ENCODE measurements at places on chromosomes 12 and 14.

DNA sequence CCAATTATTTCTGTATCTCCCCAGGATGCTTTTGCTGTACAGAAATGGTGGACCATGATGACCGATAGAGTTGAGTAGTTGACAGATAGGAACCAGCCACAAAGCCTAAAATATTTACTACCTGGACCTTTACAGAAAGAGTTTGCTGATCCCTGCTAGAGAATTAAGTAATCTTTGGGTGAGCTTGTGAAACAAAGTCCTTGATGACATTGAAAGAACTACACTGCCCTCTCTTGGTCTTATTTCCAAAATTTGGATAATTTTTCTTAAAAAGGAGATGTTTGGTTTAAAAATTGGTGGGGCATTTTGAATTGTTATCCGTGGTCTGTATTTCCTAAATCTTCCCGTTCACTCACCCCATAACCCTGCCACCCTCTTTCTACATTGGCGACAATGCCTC is 13.7 kb upstream of the TCTN1 start:
- DNase-seq, result peak; percentile 70

DNA sequence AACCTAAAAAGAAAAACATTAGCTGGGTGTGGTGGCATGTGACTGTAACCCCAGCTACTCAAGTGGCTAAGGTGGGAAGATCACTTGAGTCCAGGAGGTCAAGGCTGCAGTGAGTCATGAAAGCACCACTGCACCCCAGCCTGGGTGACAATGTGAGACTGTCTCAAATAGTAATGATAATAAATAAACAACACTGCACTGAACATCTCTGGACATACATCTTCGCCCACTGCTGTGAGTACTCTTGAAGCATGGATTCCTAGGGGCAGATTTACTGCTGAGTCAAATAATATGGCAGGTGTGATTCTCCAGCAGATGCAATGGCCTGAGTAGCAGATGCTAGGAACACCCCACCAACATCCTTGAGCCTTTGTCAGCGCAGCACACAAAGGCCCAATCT is 23.6 kb downstream of the ABCB9 start:
- DNase-seq, result peak; percentile 17

DNA sequence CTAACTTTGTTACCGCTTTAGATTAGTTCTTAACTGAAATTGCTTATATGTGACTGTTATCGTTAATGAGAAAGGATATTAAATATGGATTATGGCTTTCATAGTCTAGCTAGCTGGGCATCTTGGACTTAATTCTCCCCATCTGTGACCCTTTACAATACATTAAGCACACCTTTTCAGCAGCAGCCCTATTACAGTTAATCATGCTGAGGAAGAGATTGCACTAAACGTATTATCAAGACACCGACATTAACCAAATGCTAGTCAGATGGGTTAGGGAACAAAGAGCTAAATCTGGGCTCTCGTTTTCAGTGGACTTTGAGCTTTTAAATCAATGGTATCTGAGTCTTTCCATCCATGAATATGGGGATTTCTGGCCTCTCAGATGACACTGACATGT is 447.5 kb upstream of the DCN start:
- no peak for DNase-seq

DNA sequence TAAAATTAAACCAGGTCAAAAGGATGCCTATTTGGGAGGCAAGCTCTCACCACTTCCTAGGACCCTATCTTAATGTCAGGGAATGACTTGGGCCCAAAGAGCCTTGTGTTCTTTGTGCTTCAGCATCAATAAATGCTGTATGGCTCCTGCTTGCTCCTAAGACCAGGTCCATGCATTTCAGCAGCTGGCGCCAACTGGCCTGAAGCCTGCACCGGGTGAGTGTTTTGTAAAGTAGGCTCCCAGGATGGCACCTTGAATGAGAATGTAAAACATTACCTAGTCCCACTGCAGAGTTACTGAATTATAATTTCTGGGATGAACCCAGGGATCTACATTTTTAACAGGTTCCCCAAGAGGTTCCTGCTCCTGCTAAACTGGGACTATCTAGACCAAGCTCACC is 16.1 kb upstream of the SLC38A4 start:
- DNase-seq, result no peak

GRCh38 chr14:47826809-47827208 is 151.4 kb upstream of the MDGA2 start:
- DNase-seq, result no peak

- no peak for DNase-seq
Observed at GRCh38 chr12:87430444-87430843, 598.8 kb downstream of the C12orf50 start.

DNA sequence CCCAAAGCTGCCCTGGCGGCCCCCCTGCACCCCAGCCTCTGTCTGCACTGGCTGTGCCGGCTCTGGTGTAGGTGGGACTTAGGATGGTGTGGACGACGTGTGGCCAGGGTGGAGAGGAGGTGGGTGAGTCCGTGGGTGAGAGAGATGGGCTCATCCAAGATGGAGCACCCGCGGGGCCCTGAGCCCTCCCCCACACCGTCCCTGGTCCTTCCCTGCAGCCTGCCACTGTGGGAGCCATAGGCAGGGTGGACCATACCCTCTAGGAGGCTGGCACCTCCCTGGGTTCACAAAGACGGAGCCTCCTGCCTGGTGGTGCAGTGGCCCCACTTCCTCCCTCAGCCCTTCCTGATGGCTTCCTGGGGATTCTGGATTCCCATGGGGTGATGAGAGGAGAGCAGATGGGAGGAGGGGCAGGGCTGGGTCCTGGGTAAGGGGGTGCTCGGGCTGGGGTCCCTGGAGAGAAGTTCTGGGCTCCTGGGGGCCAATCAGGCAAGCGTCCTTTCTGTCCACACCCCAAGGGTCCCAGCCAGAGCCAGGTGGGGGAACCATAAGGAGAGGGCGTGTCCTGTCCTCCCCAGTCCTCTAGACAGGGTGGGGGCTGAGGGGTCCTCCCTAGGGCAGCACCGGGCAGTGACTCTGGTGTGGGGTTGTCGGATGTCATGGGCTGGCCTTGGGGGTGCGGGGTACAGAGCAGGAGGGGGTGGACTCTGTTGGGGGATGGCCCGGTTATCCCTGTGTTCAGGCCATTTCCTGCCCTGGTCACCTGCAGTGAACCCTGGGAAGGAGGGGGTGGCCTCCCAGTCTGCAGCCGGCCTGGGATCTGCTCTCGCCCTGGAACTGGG is 384.8 kb downstream of the TMEM121 start:
- DNase-seq, result no peak

DNA sequence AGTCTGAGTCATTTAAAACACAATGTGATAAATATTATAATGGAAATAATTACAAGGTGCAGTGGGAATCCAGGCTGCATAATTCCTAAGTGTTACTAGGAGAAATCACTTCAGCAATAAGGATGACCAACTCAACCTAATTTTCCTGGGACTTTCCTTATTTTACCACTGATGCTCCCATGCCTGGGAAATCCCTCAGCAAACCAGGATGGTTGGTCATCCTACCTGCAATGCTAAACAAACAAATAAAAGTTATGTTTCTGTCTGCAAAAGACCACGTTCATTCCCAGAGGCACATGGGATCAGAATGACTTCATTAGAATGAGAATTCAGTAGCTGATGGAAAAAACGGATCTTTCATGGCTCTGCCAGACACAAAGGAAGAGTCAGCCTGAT is 130.8 kb upstream of the RAP1B start:
- DNase-seq, result no peak

GRCh38 chr12:52789637-52790426 is 6.1 kb downstream of the KRT3 start:
- DNase-seq, result no peak

DNA sequence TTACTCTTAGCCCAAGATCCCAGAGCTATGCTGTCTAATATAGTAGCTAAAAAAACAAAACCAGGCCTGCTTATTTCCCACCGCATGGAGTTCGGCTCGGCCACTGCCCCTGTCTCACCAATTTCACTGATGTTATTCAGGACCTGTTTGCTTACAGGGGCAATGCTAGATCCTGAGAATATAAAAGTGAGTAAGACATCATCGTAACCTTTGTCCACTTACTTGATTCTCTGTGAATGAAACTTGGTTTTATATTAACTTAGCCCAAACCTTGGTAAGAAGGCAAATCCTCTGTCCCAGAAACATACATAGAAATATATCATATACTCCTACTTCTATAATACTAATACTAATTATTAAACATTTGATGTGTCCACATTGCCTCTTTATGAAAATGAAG is 56.6 kb downstream of the RNFT2 start:
- DNase-seq, result no peak

DNA sequence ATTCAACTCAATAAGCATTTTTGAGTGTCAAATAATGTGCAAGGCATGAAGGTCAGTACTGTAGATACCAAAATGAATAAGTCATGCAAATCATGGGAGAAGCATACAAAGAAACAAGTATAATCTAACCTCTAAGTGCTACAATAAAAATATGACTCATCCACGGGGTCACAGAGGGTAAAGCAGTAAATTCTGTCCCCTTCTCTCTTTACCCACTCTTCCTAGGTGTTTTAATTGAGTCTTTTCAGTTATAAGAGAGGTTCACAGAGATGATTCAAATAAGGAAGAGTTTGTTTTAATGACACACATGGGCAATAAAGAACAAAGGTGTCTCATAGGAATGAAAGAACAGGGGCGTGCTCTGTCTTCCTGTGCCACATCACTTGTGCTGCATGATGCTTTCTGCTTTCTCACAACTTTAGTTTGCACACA is 71.5 kb upstream of the DAAM1 start:
- DNase-seq, result no peak

DNA sequence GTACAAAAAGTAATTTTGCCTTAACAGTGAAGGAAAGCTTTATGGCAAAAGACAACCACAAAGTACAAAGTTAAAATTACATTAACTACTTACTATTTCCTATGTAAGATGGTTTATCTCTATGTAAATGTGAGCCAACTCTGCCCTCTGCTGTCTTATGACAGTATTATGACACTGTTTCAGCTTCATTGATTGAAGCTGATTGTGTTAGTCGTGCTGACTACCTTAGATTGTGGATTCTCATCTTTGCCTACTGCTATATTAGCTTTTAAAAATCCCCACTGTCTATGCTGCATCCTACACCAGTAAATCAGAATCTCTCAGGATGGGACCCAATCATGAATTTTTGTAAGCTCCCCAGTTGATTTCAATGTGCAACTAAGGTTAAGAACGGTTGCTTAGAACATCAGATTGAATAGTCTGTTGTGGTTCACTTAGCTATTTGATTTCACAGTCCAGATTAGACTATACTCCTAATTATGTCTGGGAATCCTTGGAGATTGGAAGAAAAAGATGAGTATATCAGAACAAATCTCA is 12.2 kb upstream of the SPTB start:
- DNase-seq, result peak; percentile 74
